Coronary artery (tissue), 2 donors: ENCODE measurements at places on chromosomes 16 and 17.

- DNase-seq = no peak
Observed at GRCh38 chr16:89350701-89351380, 133.3 kb downstream of the ZNF778 start.

- no peak for DNase-seq
Observed at GRCh38 chr17:54945671-54946070, 22.8 kb downstream of the COX11 start.

- no peak for DNase-seq
Observed at GRCh38 chr17:78527345-78527744, 49.9 kb downstream of the DNAH17 start.

- no peak for DNase-seq
Observed at GRCh38 chr16:87253536-87253935, 63.7 kb downstream of the C16orf95 start.

- no peak for DNase-seq
Observed at GRCh38 chr17:78359321-78359996, 418 bp downstream of the SOCS3 start.

- DNase-seq = peak; percentile 74
Observed at GRCh38 chr16:14013571-14014283, 57.4 kb upstream of the MRTFB start.

DNA sequence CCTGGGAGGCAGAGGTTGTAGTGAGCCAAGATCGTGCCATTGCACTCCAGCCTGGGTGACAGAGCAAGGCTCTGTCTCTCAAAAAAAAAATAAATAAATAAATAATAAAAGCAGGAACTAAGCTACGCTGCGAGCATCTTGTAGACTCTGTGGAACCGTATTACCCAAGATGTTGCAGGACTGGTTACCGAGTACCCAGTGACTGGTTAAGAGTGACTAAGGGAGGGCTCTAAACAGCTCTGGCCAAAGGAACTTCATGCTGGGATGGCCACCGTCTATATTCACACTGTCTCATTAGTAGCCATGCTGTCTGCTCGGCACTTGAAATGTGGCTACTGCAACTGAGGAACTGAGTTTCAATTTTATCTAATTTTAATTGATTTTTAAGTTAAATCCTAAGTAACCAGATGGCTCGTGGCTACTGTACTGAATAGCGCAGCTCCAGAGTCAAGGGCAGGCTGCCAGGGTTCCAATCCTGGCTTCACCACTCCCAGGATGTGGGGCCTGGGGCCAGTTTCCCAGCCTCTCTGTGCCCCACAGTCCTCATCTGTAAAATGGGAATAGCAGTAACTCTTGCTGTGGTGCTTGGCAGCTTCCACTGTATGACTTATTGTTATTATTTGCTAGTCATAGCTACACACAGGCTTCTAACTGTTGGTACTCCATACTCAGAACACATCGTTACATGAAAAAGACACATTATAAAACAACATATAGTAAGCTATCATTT, 3.0 kb downstream of the NTAN1 start:
- no peak for DNase-seq

DNA sequence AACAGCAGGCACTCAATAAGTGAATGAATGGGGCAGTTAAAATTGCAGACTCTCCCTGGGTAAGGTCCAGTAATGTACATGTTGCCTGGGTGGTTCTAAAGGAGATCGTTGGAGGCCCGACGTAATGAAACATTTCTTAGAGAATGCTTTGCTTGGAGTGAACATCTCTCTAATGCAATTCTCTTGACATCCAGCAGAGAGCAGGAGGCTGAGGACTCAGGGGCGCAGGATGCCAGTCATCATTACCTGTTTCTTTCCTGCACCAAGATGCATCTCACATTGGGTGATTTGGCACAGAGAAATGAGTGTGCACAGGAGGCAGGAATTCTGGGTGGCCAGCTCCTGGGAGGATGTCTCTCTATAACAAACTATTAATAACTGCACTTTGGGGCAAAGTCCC, 130.3 kb upstream of the RBBP6 start:
- no peak for DNase-seq

DNA sequence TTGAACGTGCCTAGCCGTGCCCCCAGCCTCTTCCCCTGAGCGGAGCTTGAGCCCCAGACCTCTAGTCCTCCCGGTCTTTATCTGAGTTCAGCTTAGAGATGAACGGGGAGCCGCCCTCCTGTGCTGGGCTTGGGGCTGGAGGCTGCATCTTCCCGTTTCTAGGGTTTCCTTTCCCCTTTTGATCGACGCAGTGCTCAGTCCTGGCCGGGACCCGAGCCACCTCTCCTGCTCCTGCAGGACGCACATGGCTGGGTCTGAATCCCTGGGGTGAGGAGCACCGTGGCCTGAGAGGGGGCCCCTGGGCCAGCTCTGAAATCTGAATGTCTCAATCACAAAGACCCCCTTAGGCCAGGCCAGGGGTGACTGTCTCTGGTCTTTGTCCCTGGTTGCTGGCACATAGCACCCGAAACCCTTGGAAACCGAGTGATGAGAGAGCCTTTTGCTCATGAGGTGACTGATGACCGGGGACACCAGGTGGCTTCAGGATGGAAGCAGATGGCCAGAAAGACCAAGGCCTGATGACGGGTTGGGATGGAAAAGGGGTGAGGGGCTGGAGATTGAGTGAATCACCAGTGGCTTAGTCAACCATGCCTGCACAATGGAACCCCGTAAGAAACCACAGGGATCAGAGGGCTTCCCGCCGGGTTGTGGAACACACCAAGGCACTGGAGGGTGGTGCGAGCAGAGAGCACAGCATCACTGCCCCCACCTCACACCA, 724 bp downstream of the GAA start:
- DNase-seq = no peak

DNA sequence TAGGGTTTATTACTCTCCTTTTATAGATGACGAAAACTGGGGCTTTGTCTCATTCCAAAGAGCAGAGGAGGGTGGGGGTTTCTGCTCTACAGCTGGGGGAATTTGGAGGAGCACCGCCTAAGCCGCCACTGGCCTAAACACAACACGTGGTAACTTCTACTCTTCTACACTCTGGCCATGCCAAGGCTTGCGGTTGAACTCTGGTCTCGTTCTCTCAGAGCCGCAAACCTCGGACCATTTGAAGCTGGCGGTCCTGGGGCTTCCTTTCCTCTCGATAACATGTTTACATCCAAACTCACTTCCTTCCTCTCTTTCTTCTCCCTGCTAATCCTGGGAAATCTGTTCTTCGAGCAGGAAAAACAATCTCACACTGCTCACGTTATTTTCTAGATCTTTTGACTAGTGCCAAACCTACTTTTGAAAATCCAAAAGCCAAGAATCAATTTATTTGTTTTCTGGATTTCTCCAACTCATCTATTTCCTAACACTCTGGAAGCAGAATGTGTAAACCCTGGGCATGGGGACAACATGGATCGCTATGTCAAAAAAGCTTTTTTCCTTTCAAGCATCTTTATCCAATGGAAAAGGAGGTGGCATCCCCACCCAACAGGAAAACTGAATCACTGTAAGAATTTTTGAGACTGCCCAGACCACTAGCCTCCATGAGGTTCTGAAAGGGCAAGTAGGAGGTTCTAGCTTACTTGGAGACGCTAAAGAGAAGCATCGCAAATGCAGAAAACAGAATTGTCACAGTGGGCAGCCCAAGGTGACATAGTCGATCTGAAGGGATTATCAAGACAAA, 13.6 kb upstream of the EEF2K start:
- peak; percentile 94 for DNase-seq

- DNase-seq = no peak
Observed at GRCh38 chr17:9571201-9571600, 4.4 kb downstream of the STX8 start.

DNA sequence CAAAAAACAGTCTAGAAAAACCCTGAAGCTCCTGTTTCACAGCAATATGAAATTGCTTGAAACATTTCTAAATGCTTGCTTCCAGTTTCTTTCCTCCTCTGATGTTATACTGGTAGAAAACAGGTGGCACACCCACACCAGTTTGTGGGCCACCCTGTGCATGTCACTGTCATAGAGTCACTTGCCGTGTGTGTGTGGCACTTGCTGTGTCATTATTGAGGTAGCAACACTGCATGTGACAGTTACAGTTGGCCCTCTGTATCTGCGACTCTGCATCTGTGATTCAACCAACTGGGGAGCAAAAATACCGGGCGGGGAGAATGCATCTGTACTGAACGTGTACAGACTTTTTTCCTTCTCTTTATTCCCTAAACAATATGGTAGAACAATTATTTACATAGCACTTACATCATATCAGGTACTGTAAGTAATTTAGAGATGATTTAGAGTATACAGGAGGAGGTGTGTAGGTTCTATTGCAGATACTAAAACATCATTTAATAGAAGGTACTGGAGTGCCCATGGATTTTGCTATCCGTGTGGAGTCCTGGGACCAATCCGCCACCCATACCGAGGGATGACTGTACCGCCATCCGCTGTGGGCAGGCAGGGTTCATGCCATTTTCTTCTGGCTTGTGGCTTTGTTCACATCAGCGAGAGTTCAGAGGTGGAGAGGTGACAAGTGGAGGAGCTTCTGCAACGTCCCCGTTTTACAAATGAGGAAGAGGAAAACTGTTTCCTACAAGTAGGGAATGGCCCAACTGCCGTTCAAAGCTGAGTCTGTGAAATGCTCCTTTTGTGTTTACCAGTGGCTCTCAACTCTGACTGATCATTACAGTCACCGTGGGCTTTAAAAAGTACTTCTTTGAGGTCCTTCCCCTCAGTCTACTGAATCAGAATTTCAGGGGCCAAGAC, 373.7 kb downstream of the SNX29 start:
- no peak for DNase-seq

DNA sequence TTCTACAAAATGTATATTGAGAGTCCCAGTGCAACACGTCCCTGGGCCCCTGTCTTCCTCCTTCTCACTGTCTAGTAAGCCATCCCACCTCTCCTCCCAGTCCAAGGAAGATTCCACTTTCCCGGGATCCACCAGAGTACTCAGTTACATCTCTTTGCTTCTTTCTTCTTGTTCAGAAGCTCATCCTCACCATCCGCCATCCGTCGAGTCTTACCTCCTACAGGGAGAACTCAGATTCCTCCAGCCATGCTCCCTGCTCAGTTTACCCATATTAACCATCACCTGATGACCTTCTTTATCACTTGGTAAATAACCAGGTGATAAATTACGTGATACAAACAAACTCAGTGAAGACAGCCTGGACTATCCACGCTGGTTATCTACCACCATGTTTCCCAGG, 57.1 kb downstream of the CYTH1 start:
- no peak for DNase-seq

DNA sequence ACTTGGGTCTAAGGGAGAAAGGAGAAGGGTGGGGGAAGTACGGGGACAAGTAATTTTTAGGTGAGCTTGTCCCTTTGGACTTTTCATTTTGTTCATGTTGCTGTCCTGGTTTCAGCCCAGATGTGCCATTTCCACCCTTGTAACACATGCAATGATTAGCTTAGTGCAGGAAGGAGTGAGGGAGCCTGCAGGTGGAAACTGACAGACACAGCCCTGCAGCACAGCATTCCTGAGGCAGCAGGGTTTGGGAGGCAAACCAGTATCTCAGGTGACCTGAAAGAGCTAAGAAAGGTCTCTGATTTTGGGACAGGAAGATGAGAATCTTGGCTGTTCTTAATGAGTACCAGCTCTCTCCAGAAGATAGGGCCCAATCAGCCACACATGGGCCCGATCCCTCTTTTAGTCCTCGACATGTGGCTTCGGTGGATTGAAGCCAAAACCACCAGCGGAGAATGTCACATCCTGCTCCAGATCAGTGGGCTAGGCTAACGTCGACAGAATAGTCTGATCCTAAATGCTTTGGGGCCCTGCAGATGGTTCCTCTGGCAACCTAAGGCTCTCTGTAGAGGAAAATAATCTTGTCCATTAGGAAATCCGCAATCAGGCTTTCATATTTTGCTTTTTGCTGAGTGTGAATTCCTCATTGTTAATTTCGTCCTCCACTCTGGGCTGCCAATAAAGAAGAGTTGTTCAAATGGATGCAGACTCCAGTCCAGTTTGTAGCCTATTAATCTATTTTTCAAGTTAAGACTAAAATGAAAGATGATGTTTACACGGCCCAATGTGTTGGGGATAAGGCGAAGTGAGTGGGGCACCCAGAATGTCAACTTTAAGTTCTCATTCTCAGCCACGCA, 3.8 kb upstream of the RNF157 start:
- DNase-seq = no peak

DNA sequence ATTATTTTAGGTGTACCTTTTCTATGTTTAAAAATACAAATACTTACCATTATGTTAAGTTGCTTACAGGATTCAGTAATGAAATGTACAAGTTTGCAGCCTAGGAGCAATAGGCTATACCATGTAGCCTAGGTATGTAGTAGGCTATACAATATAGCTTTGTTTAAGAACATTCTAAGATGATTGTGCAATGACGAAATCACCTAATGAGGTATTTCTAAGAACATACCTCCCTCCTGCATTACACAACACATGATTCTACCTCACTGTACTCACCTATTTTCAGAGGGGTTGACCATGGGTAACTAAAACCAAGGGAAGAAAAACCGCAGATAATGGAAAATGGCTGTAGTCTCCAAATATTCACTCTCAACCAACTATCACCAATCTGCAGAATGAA, 35.3 kb upstream of the TBC1D3K start:
- no peak for DNase-seq

GRCh38 chr17:61352408-61352770, 47.3 kb upstream of the TBX2 start:
- no peak for DNase-seq

GRCh38 chr17:30312226-30312625, 20.5 kb upstream of the BLMH start:
- no peak for DNase-seq

- no peak for DNase-seq
Observed at GRCh38 chr17:63740464-63741142, 996 bp downstream of the STRADA start.

GRCh38 chr17:63270610-63271009, 175.5 kb downstream of the CYB561 start:
- DNase-seq = no peak

GRCh38 chr17:38844261-38844757, 9.2 kb downstream of the RPL23 start:
- DNase-seq = no peak

GRCh38 chr16:426115-426905, 861 bp downstream of the RAB11FIP3 start:
- DNase-seq = no peak

- no peak for DNase-seq
Observed at GRCh38 chr17:64162554-64162953, 32.6 kb upstream of the ERN1 start.
